ENCODE measurements at places on chromosomes 4 and X.

- DNase-seq, result peak; percentile 24
Measured at GRCh38 chr4:1192493-1193205, 20.3 kb upstream of the SPON2 start.

DNA sequence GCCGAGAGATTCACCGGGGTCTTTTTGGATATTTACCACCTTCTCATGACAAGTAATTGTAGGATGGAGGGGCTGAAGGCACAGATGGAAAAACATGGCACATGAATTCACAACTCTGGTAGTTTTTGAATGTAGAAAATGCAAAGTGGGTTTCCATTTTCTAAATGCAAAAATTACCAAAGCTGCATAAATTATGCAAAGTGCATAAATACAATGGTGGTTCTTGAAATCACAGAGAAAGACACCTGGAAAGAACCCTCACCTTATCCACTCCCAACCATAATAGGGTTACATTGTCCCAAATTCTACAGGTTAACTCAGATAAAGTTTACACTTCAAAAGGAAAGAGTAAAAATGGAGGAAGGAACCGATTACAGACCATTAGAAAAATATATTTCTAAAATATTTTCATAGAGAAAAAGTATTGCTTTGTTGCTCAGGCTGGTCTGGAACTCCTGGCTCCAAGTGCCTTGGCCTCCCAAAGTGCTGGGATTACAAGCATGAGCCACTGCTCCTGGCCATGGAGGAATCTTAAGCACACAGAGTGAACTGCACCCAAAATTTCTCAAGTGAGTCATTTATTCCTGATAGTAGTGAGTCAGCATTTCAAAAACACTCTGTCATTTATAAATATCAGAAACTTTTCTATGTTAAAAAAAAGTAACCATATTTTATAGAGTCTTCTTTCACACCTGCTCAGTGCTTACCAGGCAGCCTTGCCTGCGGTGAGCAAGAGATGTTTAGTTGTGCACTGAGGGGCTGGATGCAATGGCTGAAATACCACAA is 101.4 kb downstream of the FIP1L1 start:
- DNase-seq, result no peak

DNA sequence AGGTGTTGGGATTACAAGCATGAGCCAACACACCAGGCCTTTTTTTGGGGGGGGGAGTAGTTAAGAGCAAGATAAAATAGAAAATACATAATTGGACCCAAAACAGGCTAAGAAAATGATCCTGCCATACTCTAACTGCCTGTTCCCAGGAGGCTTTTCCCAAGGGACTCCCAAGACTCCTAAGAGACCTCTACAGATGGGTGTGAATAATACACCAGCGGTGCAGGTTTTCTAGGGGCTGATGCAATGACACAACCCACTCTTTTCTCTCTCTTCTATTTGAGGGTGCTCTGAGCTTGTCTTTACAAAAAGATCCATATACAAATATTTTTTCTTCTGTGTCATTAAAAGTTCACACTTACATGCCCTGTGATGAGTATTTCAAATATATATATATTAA is 116.9 kb downstream of the RASL11B start:
- no peak for DNase-seq

GRCh38 chr4:111064342-111064993 is 441.6 kb upstream of the PITX2 start:
- no peak for DNase-seq

- DNase-seq, result no peak
Measured at GRCh38 chr4:180852738-180853137, 1390.5 kb upstream of the TENM3 start.

DNA sequence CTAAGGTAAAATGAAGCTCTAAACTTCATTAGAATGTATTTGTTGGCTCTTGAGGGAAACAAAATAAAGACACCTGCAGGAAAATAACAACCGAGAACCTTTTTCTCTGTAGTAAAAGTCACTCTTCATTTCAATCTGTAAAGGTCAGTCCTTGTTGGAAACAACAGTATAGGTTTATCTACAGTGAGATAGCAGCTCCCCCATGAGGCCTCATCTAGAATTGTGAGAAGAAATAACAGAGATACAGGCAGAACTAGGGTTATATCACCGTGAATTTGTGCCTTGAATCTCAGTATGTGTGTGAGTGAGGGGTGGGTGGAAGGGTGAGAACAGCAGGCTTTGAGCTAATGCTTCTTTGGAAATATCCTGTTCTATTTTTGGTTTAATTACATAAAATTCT is 107.8 kb upstream of the FMR1 start:
- DNase-seq, result no peak

- no peak for DNase-seq
Measured at GRCh38 chrX:97897998-97898397, 1014.3 kb downstream of the RPA4 start.

DNA sequence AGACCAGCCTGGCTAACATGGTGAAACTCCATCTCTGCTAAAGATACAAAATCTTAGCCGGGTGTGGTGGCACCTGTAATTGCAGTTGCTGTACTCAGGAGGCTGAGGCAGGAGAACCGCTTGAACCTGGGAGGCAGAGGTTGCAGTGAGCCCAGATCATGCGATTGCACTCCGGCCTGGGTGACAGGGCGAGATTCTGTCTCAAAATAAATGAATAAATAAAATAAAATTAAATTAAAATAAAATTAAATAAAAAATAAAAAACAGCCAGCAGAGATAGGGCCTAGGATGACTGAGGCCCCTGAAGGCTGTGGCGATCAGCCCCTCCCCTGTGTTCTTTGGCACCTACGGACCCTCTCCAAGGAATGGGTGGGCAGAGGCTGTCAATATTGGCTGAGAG is 22.8 kb upstream of the IL3RA start:
- no peak for DNase-seq

DNA sequence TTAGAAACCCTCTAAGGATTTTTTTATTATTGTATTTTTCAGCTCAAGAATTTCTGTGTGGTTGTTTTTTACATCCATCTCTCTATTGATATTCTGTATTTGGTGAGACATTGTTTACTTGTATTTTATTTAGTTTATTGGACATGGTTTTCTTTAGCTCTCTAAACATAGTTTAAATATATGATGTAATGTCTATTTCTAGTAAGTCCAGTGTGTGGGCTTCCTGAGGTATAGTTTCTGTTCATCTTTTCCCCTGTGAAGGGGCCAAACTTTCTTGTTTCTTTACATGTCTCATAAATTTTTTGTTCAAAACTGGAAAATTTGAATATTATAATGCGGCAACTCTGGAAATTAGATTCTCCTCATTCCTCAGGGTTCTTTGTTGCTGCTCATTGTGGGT is 28.2 kb upstream of the ATRX start:
- DNase-seq, result no peak

DNA sequence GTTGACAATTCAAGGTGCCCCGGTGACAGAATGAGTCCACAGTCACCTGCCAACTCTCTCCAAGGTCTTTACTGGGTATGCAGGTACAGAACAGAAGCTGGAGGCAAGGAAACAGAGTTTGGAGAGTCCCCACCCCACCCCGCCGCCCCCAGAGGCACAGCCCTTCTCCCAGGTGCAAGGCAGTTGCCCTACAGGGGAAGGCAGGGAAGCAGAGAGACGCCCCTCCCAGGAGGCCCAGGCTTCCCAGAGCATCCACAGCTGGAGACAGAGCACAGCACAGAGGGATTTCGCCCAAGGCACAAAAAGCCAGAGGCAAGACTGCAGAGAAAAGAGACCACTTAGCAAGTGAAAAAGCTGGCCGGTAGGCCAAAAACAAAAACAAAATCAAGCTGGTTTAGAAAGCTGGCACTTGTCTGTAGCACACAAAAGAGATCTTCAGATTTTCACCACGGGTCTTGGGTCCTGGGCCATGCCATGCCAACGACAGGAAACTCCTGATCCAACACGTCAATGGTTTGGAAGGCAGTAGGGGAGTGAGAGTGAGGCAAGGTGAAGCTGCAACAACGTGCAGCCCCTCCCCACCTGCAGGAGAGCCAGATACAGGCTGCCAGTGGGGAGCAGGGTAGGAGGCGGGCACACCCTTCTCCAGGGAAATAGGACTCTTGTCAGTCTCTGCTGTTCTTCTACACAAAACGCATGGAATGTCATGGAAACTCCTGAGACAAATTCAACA is 113.3 kb downstream of the AFAP1 start:
- no peak for DNase-seq

GRCh38 chrX:110167952-110168451 is 149.9 kb downstream of the AMMECR1 start:
- peak; percentile 46 for DNase-seq

DNA sequence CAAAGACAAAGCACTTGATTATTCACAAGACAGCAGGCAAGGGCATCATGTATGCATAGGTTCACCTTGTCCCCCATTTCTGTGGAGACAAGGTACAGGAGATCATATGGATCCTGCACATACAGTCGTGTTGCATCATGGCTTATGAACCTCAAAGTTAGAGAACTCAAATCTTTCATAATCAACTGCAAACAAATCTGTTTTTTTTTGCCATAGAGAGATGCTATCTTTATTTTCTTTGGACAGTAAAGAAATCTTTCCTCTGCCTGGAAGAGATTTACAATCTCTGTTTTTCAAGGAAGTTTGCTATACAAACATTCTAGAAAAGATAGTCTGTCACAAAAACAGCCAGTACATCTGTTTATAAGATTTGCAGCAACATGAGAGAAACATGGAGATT is 578.8 kb downstream of the ANKRD50 start:
- no peak for DNase-seq

DNA sequence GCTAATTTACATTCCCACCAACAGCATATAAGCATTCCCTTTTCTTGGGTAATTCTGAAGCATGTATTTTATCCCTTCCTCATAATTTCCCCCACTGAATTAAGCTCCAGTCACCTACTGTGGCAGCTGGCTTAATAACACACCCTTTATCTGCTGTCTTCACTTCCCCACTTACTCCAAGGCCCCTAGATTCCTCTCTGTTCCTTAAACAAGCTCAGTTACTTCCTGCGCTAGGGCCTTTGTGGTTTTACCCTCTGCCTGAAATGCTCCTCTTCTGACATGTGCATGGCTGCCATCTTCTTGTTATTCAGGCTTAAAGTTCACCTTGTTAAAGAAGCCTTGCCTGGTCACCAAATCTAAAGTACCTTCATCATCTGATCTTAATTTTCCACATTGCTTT is 47.2 kb upstream of the RPS6KA3 start:
- DNase-seq, result no peak

DNA sequence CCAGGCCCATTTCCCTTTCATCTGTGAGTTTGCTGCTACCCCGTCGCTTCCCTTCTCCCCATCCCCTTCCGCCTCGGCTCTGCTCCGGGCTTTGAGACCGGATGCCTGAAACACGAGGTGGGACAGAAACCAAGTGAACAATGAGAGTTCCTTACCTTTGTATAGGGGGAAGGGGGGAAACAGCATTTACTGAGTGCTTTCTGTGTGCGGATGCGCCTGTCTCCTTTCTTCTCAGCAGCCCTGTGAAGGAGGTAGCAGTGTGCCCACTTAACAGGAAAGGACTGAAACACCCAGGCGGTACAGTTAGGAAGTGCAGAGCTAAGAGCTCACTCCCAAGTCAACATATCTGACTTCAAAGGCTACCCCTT is 43.2 kb upstream of the TMSB15B start:
- DNase-seq, result no peak

DNA sequence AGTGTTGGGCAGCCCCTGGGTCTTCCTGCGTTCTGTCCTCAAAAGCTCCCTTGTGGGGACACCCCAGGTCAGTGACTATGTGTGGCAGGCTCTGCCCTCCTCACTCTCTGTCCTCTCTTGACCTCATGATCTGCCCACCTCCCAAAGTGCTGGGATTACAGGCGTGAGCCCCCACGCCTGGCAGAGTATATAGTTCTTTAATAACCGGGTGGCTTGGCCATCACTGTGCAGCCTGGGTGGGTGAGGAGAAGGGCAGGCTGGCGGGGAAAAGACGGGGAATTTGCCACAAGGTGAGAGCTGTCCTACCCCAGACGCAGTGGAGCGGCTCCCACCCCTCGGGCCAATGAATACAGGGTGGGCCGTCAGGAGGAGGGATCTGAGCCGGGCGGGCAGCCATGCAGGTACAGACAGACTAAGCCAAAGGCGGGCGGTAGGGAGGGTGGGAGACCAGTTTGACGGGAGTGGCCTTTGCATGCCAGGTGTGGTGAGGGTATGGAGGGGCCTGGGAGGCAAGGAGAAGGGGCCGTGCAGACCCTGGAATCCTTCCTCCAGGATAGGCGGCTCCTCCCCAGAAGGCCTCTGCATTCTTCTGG is 2.5 kb downstream of the SH3BP2 start:
- DNase-seq, result no peak

DNA sequence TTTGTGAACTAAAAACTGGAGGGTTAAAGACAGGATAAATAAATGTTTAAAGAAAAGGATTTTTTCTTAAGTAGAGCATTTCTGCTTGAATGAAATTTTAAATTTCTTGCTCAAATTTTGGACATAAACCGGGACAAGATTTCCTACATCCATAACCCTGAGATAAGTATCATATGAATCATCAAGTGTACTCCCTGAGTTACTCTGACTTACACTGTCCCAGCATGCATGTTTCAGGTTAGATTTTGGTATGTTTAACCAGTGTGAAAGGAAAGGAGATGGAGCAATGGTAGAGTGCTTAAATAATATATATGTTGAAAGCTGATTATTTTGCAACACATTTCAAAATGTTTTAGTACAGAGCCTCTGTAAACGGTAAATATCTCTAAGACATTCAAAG is 175.2 kb downstream of the ADGRL3 start:
- no peak for DNase-seq

- no peak for DNase-seq
Measured at GRCh38 chr4:104531390-104531789, 36.7 kb upstream of the CXXC4 start.

GRCh38 chrX:28205126-28205525 is 223.9 kb upstream of the DCAF8L1 start:
- DNase-seq, result no peak

DNA sequence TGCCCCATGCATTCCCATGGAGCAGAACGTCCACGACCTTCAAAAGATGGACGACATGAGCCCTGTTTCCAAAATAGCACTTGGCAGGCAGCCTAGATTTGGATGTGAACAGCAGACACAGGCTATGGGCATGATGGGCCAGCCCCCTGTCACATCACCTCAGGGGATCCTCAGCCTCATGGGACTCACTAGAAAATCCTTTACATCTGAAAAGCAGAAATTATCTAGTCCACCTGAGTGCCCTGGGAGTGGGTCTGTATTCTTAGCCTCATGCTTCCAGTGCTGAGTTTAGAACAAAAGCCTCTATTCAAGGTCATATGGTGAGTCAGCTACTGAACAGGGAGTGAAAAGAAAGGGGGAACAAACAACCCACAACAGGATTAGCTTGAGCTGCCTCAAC is 35.8 kb downstream of the GRIA3 start:
- DNase-seq, result no peak

DNA sequence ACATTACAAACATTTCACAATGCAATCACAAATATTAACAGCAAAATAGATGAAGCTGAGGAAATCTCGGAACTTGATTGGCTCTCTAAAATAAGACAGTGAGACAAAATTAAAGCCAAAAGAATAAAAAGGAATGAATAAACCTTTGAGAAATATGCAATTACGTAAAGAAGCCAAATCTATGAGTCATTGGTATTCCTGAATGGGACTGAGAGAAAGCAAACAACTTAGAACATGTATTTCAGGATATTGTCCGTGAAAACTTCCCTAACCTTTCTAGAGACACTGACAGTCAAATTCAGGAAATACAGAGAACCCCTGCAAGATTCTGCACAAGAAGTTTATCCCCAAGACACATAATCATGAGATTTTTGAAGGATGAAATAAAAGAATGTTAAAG is 48.4 kb upstream of the SPANXN2 start:
- no peak for DNase-seq

Measured in activated naive CD8-positive, alpha-beta T cell treated with anti-CD3 and anti-CD28 coated beads, Interleukin-2, amount 10 ng/mL, durations not matched to agents 7 days and 5 days (primary cell).